SK-N-SH (cell line): ENCODE measurements at places on chromosomes 1 and 21.

DNA sequence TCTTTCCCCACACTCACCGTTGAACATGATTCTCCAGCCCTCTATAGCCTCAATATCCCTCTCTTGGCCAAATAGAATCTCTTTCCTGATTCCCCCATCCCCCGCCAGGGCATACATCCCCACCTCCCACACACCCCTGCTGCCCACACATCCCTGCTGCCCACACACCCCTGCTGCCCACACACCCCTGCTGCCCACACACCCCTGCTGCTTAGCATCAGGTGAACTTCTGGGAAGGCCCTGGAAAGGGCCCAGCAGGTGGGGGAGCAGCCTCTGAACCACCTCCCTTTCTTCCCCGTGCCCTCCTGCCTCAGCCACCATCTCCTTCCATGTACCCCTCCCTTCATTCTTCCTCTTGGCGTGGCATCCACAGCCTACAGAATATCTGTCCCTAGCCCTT lies 15.9 kb upstream of the IFNLR1 start:
- DNase-seq = no peak

DNA sequence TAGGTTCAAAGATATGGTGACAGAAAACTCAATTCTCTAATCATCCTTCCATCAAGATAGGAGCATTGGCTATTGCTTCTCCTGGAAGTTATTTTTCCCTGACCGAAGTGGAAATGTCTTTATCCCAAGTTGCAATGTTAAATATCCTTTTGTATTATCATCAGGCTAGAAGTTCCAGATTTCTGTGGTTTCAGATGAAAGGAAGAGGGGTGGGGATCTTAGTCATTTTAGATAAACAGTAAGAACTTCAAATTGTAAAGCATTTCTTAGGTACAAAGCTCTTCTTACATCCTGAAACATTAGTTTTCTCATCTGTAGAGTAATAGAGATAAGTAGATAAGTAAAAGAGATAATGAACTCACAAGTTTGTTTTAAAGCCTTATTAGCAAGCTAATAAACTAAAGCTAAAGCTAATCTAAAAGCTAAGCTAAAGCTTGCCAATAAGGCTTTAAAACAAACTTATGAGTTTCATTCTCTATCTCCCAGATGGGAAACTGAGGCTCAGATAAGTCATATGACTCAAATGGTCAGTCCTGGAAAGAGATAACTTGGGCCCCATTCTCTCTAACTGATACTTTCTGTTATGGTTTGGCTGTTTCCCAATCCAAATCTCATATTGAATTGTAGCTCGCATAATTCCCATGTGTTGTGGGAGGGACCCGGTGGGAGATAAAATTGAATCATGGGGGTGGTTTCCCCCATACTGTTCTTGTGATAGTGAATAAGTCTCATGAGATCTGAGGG lies 99.2 kb upstream of the KCNK2 start:
- DNase-seq = no peak

DNA sequence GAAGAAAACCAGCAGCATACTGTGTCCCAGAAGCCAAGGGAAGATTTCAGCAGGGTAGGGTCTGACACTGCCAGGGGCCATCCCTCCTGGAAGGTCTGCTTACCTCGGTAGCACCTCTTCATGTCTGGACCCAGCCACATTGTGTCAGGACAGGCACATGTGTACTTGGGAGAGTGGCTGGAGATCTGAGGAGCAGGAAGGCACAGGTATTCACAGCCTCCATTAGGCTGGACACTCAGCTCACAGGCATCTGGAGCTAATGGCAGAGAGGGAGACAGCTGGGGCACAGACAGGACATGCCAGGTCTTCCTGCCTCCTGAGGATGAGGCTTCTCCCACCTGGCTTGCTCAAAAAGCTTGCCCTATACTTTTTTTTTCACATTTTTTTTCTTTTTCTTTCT lies 19.9 kb upstream of the MAGOH start:
- DNase-seq = no peak

GRCh38 chr21:38179511-38179910 lies 77.3 kb upstream of the KCNJ15 start:
- no peak for DNase-seq

DNA sequence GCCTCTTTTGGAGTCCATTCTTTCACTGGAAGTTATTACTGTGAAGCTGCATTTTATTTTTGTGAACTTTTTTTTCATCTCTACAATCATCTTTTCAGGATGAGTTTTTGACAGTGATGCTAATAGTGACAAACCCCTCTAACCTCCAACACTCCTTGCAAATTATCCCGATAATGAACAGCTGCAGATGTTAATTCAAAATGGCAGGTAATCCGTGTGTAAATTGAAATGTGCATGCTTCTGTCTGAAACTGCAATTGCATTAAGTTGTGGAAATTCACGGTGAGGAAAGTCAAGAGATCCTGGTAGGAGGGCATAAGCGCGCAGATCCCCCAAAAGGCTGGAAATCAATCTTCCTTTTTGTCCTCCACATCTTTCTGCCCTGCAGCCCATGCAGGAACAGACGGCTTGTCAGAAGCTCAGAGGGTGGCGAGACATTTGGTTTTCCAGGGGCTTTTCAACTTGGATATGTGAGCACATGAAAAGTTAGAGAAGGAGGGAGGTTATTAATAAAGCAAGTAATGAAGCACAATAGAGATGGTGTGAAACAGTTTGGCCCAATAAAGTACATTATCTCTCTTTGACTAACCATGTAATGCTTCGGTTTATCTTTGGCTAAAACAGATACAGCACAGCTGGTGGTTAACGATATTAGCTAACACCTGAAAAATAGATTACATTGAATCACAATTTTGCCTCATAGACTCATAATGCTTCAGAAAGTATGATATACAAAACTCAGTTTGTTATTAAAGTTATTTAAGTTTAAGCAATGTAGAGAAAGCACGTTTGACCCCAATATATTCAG lies 143.5 kb upstream of the COA6 start:
- no peak for DNase-seq

DNA sequence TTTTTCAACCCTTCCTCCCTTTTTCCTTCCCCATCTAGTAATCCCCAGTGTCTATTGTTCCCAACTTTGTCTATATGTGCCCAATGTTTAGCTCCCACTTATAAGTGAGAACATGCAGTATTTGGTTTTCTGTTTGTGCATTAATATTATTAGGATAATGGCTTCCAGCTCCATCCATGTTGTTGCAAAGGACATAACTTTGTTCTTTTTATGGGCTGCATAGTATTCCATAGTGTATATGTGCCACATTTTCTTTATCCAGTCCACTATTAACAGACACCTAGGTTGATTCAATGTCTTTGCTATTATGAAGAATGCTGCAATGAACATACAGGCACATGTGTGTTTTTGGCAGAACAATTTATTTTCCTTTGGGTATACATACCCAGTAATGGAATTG lies 121.0 kb upstream of the C1orf105 start:
- DNase-seq = no peak

- DNase-seq = no peak
Observed at GRCh38 chr1:185439727-185440415, 122.8 kb upstream of the IVNS1ABP start.

GRCh38 chr1:213657013-213657412 lies 330.8 kb upstream of the PROX1 start:
- no peak for DNase-seq

DNA sequence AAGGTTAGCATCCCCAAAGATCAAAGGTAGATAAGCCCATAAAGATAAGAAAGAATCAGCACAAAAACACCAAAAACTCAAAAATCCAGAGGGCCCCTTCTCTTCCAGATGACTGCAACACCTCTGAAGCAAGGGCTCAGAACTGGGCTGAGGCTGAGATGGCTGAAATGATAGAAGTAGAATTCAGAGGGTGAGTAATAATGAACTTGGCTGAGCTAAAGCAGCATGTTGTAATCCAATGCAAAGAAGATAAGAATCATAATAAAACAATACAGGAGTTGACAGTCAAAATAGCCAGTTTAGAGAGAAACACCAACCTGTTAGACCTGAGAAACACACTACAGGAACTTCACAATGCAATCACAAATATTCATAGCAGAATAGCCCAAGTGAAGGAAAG lies 406.9 kb upstream of the CXADR start:
- DNase-seq = no peak

GRCh38 chr1:44842862-44843655 lies at the start of gene PTCH2:
PTCH2 (minus strand) TSS chr1:44843253; CDS start chr1:44842932, 321 bp downstream.
- peak; percentile 98 for DNase-seq

- no peak for DNase-seq
Observed at GRCh38 chr1:110003747-110004428, 19.3 kb downstream of the AHCYL1 start.

- no peak for DNase-seq
Observed at GRCh38 chr1:22088331-22088730, 35.8 kb downstream of the CDC42 start.

DNA sequence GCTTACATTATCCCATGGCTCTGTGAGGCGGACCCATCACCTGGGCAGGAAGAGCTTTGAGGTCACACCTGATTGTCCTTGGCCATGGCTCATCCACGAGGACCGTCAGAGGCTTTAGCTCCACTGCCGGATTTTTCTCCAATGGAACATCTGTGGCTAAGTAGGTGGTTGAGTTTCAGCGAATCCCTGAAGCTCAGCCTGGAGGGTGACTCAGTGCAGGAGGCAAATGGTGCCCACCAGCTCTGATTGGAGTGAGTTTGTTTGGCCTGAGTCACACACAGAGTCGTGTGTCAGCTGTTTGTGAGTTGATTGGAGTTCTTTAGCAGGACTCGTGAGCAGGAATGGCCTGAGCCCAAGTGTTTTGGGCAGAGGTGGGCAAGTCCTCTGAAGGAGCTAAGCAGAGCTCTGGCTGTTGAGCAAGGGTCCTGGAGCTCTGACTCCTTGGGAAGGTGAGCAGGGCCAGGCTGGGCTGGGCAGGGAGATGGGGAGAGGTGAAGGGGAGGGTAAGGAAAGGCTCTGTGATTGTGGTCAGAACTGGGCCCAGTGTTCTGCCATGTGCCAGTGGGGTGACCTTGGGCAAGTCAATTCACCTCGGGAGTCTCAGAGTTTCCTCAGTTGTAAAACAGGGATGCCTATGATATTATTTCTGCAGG lies 2.0 kb downstream of the SLC6A17 start:
- no peak for DNase-seq

- DNase-seq = no peak
Observed at GRCh38 chr1:47701283-47701682, 263.4 kb downstream of the FOXD2 start.

DNA sequence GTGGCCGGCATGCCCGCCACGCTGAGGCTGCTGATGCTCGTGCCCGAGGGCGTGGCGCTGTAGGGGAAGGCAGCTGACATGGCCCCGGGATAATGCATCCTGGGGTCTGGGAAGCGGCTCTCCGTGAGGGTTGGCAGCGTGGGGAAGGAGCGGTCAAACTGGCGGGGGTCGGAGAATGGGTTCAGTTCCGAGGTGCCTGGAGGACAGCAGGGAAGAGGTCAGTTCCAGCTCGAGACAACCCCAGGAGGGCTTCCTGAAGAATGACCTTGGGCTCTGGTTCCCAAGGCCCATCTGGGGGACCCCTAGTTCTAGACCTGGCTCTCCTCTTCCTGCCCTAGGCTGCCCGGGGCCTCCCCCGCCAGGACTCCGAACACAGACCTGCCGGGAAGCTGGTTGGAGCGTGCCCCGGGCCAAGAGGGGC lies 27.6 kb downstream of the RUNX3 start:
- DNase-seq = no peak

- no peak for DNase-seq
Observed at GRCh38 chr1:84668185-84668584, 22.1 kb downstream of the SSX2IP start.

GRCh38 chr1:51572365-51572764 lies 44.5 kb upstream of the OSBPL9 start:
- DNase-seq = no peak

DNA sequence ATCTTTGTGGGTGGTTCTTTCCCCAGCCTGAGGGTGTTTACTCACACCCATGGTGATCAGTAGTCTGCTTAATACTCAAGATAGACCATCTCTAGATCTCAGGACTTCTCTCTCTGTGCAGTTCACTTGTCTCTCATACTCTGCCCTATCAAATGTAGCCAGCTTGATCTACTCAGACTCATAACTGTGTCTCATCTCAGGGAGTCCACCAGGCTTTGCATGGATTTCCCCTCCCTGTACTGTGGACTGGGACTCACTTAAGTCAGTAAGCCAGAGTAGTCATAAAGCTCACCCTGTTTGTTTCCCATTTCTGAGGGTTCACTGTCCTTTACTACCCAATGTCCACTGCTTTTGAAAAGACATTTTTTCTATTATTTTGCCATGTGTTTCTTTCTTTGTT lies 41.8 kb downstream of the LYPLAL1 start:
- no peak for DNase-seq

- DNase-seq = no peak
Observed at GRCh38 chr1:5632224-5632623, 360.0 kb downstream of the NPHP4 start.

DNA sequence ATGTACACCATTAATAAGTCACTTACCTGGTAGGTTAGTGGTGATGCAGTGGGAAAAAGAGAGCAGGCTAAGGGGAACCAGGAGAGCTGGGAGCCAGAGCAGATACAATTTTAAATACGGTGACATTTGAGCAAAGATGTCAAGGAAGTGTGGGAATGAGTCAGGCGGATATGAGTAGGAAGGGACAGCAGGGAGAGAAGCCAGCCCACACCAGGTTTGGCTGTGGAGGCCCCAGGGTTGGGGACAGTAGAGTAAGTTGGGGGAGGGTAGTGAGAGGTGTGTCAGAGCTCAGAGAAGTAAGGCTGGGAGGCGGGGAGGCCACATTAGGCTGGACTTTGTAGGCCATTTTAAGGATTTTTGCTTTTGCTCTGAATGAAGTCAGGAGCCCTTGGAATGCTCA lies 482.0 kb downstream of the DISC1 start:
- no peak for DNase-seq

GRCh38 chr1:9289711-9290485 lies 2.8 kb upstream of the SPSB1 start:
- no peak for DNase-seq

- no peak for DNase-seq
Observed at GRCh38 chr1:89170170-89171066, 5.4 kb downstream of the GBP7 start.

GRCh38 chr1:219121679-219122078 lies 52.0 kb upstream of the LYPLAL1 start:
- no peak for DNase-seq

GRCh38 chr1:149962039-149962647 lies 25.5 kb upstream of the MTMR11 start:
- DNase-seq = peak; percentile 62

DNA sequence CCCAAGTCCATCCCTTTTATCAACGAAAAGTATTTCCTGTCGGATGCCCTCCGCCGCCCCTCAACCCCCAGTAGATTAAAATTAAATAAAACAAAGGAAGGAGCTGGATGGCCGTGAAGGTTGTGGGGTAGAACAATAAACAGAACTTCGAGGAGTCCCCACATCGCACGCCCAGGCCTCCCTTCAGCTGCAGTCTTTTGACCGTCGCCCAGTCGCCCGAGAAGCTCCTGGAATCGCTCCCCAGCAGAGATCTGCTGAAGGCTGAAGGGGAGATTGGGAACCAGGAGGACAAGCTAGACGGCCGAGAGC lies 905 bp downstream of the BARHL2 start:
- no peak for DNase-seq

GRCh38 chr1:108951242-108951641 lies 12.0 kb downstream of the CLCC1 start:
- DNase-seq = no peak

GRCh38 chr21:45136927-45137611 lies 62.7 kb downstream of the ADARB1 start:
- DNase-seq = peak; percentile 90
